D341Med (cell line): ENCODE measurements at places on chromosomes 6 and 20.
A peak's percentile ranks its signal among the peaks of the same experiment; 100 is the strongest.

DNA sequence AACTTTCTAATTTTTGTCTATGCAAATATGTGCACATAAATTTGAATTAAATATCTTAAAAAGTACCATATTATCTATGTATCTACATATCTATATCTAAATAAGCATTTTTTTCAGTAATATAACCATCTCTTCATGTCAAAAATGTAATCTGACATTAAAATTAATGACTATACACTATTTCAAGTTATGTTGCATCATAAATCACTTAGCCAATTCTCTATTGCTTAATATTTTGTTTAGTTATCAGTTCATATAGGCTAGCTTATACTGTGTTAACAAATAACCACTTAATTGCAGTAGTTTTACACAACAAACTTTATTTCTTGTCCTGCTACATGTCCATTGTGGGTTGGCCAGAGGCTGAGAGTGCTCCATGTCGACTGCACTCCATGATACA, 360.8 kb downstream of the EPM2A start:
- DNase-seq = no peak

GRCh38 chr20:43536817-43537440, 21.9 kb upstream of the SGK2 start:
- DNase-seq = no peak

- no peak for DNase-seq
These were observed 991.0 kb downstream of the KIF16B start for GRCh38 chr20:15582146-15582760.

GRCh38 chr6:50905297-50905696, 86.6 kb downstream of the TFAP2B start:
- no peak for DNase-seq

DNA sequence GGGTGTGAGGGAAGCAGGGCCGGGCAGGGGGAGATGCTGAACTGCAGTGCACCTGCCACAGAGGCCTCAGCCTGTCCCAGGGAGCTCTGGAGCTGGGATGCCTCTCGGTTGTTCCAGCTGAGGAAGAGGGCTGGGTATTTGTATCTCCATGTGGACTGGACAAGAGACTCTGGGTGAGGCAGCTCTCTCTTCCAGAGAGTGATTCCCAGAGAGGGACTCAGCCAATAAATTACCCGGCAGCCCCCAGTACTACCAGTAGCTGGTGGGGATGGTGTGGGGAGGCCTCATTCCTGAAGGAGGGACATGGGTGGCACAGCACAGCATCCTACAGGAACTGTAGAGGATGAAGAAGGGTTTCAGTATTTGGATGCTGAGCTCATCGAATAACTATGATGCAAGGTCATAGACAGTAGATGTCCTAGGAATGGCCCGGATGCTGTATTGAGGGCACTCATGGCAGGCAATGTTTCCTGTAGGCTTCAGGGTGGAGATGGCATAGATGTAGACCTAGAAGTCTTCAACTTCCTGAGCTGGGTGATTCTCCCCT, 1.4 kb downstream of the FGD2 start:
- DNase-seq = no peak

DNA sequence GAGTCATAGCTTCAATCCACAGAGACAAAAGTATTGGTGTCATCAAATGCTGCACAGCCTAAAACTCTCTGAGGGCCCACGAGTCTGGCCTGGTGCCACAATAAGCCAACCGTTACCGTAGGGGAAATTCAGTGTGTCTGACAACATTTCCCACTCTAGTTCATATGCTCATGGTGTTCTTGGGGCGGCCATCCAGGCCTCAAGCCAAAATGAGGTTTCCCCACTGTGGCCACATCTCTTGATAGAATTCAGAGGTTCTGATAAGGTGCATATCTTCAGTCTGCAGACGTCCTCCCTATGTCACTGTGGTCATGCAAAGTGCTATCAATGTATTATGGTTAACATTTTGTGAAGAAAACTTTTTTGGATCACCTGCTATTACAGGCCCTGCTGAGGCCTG, 627.7 kb downstream of the QKI start:
- no peak for DNase-seq

- peak; percentile 58 for DNase-seq
These were observed 62.2 kb upstream of the FABP7 start for GRCh38 chr6:122717350-122717749.

- no peak for DNase-seq
These were observed 116.0 kb upstream of the JARID2 start for GRCh38 chr6:15129887-15130286.

DNA sequence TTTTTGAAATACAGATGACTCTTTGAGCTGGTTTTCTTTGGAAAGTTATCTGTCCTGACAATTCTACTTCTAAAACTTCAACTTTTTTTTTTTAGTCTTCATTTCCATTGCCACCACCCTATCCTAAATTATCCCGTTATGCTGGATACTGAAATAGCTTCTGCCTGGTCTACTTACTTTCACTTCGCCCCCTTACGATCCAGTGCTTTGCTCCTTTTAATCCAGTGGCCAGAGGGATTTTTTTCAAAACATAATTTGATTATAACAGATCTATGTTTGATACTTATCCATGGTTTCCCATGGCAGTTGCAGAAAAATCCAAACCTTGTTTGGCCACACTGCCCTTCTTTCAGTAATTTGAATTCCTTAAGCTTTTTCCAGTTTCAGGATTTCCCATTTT, 27.4 kb downstream of the ASXL1 start:
- DNase-seq = no peak

- DNase-seq = no peak
These were observed 15.6 kb downstream of the HAO1 start for GRCh38 chr20:7924692-7925091.

- no peak for DNase-seq
These were observed 115.6 kb downstream of the KHDC1L start for GRCh38 chr6:73109659-73110058.

DNA sequence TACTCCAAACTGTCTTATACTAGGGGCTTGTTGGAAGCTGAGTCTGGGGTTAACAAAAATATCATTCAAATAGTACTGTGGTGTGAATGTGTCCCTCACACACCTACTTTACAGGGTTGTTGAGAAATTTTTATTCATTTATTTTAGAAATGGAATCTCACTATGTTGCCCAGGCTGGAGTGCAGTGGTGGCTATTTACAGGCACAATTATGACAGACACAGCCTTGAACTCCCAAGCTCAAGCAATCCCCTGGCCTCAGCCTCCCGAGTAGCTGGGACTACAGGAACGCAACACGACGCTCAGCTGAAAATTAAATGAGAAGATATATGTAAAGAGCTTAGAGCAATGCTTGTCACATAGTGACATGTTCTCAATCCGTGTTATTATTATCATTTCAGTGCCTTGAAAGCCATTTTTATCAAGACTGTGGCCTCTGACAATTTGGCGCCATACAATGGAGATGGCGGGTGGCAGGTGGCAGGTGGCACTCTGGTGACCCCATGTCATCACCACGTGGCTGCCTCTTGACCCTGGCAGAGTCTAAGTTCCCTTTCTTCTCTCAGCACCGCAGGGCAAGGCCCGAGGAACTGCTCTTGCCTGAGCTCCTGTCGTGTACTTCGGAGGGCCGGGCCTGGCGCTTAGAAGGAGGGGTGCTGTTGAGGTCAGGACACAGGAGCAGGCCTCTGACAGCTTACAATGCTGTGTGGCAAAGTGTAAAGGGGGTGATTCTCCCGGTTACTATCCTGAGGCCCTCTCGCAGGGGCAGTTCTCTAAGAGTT, 64.5 kb downstream of the STX11 start:
- no peak for DNase-seq

DNA sequence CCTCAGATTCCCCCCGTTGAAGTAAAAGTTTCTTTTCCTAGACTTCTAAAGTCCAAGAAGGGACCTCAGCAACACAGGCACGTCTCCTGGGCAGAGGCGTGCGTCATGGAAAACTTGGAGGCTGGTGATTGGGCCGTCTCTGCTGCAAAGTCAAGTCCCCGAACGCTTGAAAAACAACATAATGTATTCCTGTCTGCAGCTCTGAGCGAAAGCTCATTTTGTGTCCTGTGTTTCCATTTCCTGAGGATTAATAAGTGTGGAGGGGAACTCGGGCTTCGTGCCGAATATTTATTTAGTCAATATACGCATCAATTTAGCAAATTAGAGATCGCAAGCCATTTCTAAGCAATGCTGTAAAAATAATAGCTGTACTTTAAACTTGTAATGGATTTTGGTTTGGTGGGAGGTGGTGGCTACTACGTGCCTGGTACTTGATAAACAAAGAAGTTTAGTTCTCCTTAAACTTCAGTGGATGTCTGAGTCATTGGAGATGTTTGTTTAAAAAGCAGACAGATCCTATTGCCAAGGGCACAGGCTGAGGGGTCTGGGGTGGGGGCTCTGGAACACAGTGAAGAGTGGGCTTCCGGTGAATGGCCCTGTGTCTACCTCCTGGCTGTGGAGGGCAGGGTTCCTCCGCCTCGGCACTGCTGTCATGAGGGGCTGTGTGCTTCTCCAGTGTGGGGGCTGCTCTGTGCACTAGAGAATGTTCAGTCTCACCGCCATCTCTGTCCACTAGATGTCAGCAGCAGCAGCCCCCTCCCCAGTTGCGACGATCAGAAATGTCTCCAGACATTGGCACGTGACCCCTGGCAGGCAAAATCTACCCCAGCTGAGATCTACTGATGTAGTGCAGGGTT, 21.8 kb downstream of the PCK1 start:
- peak; percentile 62 for DNase-seq

GRCh38 chr6:96184798-96185197, 169.0 kb downstream of the FUT9 start:
- DNase-seq = peak; percentile 37

GRCh38 chr6:156949376-156949775, 172.2 kb downstream of the ARID1B start:
- DNase-seq = no peak
